ENCODE measurements at places on chromosomes 4 and X.

DNA sequence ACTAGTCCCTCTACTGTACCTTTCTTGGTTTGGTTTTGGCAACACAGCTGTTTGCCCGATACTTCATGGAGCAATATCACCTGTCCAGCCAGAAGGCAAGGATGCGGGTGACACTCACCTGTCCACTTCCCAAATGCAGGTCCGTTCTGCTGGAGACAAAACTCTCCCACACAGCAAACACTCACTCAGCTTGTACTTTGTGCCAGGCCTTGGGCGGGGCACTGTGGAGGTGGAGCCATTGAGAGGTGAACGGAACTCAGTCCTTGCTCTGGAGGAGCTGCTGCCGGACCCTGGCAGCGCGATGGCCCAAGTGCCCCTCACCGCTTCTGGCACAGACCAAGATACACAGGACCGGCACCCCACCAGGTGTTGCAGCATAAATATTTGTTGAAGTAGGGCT lies 15.3 kb upstream of the HMGB3 start:
- no peak for DNase-seq

GRCh38 chr4:38672074-38672396 lies 8.0 kb downstream of the KLF3 start:
- no peak for DNase-seq

- DNase-seq: no peak
Measured at GRCh38 chrX:29724316-29724715, 491.0 kb upstream of the MAGEB2 start.

GRCh38 chr4:5884796-5885195 lies 8.1 kb downstream of the CRMP1 start:
- DNase-seq: peak; percentile 27

- DNase-seq: no peak
Measured at GRCh38 chr4:145859426-145859825, 79.2 kb downstream of the ZNF827 start.

DNA sequence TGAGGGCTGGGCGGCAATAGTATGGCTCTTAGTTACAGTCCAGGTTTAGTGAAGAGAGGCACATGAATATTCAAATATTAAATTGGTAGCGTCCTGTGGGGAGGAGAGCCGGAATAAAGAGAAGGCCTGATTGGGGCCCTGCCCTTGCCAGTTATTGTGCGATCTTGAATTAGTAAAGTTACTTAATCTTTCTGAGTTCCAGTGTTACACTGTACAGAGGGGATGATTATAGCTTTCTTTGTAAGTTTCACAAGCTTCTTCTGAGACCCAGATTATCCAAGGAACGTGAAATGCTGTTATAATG lies 1.2 kb downstream of the METAP1 start:
- no peak for DNase-seq

DNA sequence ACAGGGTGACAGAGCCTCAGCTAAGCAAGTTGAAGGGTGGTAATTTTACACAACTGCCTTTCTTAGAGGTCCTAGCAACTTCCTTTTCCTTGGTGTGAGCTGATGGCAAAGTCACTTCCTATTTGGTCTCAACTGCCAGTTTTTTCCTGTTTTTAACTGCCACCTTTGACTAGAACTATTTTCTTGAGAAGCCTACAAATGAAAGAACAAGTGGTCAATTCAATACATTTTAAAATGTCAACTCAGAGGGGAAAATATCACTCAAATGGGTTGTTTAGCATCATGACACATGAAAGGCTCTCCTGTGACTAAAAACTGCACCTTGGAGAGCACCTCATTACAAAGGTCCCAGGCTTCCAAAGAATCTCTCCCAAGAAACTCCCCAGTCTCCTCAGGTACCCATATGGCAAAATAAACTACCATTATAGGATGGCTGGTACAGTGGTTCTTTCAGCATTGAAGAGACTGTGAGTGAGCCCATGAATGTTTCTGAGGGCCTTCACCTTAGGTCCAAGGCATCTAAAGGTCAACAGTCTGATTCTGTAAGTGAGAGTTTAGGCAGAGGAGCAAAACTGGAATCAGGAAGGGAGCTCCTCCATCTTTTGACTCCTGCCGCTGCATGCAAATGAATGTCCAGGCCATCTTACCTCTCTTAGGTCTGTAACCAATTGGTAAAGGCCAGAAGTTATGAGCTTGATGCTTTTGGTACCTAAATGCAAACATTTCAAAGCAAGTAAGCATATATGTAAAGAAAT lies 5.5 kb upstream of the STK26 start:
- no peak for DNase-seq

DNA sequence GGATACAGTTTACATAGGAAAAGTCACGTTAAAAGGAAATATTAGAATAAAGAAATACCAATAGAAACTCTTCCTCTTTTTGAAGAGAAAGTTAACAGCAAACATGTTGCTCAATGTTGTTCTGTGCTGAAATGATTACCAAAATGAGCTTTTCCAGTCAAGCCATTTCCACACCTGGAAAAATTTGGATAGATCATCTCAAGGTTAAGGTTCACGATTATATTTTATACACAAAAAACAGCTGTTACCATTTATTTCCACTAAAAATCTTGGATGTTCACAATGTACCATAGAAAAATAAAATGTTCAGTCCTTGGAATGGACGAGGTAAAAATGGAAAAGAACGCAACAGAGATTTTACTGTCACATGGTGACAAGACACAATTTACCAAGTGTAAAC lies 218.7 kb downstream of the SCFD2 start:
- no peak for DNase-seq

GRCh38 chrX:31884535-31884934 lies 812.7 kb upstream of the FTHL17 start:
- DNase-seq: no peak

DNA sequence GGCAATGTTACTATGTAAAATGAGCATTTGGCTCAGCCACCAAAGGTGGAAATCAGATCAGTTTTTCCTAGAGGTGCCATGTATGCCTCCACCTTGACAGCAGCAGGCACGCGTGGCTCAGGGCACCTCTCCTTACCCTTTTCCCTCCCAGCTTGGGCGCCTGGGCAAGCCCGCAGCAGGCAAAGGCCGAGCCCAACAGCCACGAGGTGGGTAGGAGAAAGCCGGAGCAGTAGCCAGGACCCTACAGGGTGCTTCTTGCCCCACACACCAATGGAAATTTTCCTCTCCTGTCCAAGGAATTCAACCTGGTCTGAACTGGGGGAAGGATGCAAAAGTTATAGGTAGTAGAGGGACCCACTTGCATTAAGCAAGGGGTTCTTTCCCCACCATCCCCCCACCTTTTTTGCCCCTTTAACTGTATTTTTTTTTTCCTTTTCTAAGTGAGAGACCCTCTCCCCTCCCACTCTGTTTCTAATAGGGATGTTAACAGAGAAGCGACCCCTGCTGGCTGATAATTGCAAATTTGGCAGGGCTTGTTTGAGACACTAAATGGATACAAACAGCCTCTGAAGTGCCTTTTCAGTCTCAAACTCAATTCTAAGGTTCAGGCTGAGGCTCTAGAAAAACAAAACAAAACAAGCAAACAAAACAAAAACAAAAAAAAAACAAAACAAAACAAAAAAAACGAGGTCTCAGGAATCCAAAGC lies 895.1 kb downstream of the PCDH18 start:
- no peak for DNase-seq

- peak; percentile 88 for DNase-seq
Measured at GRCh38 chrX:53433651-53434639, at the start of gene HSD17B10. TSS of gene HSD17B10 (minus strand) at chrX:53434370. CDS start at chrX:53434345, 25 bp downstream.

- no peak for DNase-seq
Measured at GRCh38 chr4:125191232-125191631, 123.5 kb upstream of the FAT4 start.

- DNase-seq: no peak
Measured at GRCh38 chrX:28665778-28666177, 78.5 kb downstream of the IL1RAPL1 start.

DNA sequence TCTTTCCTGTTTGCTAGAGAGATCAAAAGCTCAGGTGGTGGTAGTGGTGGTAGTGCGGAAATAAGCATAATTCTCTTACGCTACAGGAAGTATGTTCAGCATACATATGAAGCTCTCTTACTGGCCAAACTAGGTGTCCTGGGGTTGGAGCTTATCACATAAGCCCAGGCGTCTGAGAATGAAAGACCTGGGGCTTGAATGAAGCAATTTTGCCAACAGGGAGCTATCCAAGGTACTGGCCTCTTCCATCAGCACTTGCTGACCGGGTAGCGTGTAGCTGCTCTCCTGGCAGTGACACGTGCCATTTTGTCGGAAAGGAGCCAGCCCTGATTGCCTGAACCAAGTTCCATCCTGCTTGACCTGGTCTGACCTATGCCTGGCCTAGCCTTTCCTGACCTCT lies 65.9 kb upstream of the HPF1 start:
- peak; percentile 34 for DNase-seq

- no peak for DNase-seq
Measured at GRCh38 chrX:101409043-101409442, 1.0 kb downstream of the HNRNPH2 start.

- DNase-seq: no peak
Measured at GRCh38 chr4:122830426-122831095, 3.9 kb downstream of the FGF2 start.

- DNase-seq: no peak
Measured at GRCh38 chr4:137572647-137573046, 40.4 kb upstream of the PCDH18 start.

GRCh38 chr4:165101641-165102040 lies 11.0 kb downstream of the TMEM192 start:
- no peak for DNase-seq

GRCh38 chr4:101762025-101762424 lies 28.5 kb upstream of the BANK1 start:
- no peak for DNase-seq
